Epithelial cell of esophagus (primary cell): ENCODE measurements at places on chromosomes 2 and 18.

- DNase-seq, result no peak
Observed at GRCh38 chr2:211429256-211429920, 873.0 kb downstream of the CPS1 start.

- DNase-seq, result no peak
Observed at GRCh38 chr2:105926960-105927678, 182.4 kb downstream of the NCK2 start.

- peak; percentile 17 for DNase-seq
Observed at GRCh38 chr2:25029183-25029554, 12.7 kb upstream of the EFR3B start.

DNA sequence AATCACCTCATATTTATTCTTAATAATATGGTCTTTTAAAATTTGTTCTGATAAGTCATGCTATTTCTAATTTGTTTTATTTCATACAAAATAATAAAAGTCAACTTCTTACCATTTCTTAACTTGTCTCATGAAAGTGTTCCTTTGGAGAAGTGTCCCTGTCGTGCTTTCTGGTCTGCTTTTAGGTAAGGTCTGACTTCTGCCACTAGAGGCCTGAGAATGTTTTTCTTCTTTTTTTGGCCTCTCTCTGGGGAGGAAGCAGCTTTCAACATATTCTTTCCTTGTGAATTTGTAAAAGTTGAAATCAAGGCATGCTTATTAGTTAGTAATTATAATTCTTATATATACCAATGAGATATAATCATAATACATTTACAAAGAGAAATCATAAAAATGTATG is 39.4 kb downstream of the MAP2 start:
- DNase-seq, result no peak

DNA sequence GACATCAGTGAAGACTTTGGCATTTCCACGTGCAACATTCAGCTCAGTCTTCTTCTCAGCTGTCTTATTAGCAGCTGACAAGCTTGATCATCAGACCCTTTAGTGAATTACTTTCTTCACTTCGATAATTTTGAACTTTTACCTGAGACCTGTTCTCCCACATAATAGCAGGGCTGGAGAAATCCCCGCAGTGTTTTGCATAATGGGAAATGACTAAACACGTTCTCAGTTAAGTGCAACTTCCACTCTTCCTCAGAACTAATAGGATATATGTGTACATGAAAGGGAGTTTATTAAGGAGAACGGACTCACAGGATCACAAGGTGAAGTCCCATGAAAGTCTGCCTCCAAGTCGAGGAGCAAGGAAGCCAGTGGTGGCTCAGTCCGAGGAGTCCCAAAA is 28.8 kb upstream of the MBP start:
- peak; percentile 49 for DNase-seq

DNA sequence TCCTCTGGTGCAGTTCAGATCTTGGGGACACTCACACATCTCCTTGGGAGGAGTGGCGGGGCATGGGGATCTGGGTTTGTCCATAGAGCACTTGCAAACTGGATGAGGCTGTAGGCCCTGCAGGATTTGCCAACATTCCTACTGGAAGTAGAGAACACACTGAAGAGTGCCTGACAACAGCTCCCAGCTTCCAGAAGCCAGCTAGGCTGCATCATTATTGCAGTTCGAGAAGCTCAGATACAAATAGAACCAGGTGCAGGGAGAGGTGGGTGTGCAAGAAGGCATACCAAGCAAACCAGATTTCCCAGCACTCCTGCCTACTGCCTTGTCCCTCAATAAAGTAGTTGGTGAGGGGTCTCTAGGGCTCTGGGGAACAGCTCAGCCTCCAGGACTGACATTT is 52.5 kb downstream of the RHOB start:
- no peak for DNase-seq

DNA sequence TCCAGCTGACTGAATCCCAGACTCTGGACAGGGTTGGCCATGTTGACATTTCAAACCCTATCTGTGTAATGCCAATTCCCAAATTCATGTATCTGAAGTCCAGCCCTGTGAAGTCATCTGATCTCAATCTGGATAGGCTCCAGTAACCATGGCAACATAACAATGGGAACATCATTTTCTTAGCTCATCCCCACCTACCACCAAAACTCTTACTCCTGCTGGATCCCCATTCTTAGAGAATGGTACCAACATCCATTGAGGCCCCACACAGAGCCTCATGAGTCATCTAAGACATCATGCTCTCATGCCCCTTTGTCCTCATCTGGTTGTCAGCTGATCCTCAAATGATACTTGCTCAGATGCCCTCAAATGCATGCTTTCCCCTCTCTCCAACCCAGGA is 58.9 kb upstream of the TEX51 start:
- DNase-seq, result no peak

- DNase-seq, result peak; percentile 92
Observed at GRCh38 chr2:145744541-145745386, 1224.8 kb upstream of the ZEB2 start.

DNA sequence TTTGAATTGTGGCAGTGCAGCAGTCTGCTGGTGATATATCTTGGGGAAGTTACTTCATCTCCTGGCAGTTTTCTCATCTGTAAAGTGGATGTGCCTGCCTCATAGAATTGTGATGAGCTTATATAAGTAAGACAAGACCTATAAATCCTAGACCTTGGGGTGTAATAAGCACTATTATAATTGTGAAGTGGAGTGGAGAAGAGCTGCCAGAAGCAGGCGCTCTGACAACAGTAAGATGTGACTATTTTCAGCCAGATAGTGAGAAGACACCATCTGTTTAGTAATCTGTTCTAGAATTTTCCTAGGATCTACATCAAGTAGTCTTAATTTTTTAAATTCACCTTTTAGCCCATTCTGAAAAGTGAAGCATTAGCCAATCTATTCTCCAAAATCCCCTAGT is 85.6 kb upstream of the TSPYL6 start:
- DNase-seq, result no peak

GRCh38 chr2:160068906-160069305 is 6.5 kb upstream of the PLA2R1 start:
- DNase-seq, result no peak

DNA sequence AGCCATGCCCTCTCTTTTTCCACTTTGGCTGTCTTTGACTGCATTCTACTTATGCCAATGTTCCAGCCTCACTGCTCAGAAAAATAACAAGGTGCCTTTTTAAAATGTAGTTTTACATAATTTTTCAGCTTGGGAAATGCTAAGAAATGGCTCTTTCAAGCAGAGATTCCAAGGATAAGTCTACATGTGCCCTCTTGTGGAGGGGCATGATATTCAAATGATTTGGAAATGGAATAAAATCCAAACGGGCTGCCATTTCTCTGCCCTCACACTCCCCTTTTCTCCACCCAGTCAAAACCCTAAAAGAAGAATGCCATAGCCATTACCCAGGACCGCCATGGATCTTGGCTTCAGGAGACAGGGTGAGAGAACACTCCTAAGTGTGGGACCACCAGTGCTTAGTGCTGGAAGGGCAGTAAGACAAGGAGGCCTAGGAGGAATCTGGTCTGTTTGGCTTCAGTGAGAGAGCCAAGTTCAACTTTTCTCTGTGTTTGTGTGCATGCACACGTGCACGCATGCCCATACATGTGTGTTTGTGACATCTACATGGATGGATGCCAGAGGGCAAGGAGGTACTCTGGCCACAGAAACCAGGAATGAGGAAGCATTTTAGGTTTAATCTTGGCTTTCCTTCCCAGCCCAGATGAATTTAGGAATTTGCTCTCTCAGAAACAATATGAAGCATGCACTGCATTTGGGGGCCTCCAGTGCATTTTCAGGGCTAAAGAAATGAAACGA is 174.0 kb upstream of the SLC14A2 start:
- peak; percentile 69 for DNase-seq

DNA sequence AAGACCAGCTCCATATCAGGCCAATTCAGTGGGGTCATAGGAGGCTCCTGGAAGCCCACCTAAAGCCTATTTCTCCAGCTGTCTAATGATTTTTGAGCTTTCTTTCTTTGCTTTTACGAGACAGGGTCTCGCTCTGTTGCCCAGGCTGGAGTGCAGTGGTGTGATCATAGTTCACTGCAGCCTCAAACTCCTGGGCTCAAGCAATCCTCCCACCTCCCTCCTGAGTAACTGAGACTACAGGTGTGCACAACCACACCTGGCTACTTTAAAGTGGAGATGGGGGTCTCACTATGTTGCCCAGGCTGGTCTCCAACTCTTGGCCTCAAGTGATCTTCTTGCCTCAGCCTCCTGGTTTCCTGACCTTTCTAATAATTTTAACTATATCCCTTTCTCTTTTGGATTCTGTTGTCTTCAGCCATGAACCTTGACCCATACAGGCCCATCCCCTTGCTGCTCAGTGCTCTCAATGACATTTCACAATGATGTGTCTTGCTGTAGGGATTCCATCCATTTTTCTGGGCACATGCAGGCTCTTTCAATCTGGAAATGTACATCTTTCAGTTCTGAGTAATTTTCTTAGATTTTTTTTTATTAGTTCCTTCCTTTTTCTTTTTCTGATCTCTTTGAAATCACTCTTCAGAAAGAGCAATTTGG is 29.7 kb downstream of the GNLY start:
- no peak for DNase-seq

- no peak for DNase-seq
Observed at GRCh38 chr2:230422149-230422548, 6.1 kb downstream of the SP100 start.
